HAP-1 (cell line): ENCODE measurements at places on chromosomes 5 and 9.

DNA sequence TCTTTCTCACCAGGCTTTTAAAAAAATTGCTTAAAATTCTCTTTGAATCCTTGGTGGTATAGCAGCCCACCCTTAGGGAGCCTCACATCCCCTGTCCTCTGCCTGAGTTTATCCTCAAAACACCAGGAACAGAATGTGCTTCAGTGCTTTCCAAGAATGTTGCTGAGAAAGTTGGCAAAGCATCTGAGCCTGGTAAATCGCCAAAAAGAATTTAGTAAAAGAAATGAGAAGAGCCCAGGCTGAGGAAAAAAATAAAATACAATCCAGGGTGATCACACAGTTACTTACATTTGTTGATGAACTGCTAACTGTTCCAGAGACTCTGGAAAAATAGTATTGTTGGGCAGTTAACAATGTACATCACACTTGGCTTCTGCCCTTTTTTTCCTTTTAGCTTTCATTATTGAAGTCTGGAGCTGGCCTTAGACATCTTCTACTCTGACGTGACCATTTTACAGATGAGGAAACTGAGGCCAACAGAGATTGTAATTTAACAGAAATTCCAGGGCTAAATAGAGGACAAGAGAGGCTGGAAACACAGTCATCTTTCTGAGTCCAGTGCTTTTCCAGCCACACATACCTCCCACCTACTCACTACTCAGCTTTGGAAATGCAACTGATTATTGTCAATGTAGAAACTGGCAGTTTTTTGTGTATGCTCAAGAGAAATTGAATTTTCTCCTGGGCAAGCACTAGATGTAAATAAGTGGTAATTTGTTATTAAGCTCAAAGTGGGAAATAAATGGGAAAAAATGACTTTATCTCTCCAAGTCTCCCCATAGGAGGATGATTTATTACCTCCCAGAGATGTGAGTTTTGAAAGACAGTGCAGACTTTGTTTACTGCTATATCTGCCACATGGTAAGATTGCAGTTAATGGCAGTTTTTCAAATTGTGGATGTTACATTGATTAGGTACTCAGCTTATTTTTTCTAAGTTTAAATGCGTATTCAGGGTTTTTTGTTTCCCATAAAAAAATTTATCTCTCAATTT, 86.7 kb upstream of the ALDH1A1 start:
- DNase-seq = no peak

DNA sequence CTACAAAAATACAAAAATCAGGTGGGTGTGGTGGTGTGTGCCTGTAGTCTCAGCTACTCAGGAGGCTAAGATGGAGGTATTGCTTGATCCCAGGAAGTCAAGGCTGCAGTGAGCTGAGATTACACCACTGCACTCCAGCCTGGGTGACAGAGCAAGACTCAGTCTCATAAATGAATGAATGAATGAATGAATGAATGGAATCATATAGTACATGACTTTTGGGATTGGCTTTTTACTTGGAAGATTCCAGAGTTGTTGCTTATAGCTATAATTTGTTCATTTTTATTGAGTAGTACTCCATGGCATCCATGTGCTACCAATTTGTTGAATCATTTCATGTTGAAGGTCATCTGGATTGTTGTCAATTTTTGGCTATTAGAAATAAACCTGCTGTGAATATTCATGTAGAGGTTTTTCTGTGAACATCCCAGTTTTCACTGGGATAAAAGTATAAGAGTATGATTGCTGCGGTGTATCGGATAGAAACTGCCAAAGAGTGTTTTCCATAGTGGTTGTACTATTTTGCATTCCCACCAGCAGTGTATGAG, 19.9 kb downstream of the ERBIN start:
- DNase-seq = no peak

DNA sequence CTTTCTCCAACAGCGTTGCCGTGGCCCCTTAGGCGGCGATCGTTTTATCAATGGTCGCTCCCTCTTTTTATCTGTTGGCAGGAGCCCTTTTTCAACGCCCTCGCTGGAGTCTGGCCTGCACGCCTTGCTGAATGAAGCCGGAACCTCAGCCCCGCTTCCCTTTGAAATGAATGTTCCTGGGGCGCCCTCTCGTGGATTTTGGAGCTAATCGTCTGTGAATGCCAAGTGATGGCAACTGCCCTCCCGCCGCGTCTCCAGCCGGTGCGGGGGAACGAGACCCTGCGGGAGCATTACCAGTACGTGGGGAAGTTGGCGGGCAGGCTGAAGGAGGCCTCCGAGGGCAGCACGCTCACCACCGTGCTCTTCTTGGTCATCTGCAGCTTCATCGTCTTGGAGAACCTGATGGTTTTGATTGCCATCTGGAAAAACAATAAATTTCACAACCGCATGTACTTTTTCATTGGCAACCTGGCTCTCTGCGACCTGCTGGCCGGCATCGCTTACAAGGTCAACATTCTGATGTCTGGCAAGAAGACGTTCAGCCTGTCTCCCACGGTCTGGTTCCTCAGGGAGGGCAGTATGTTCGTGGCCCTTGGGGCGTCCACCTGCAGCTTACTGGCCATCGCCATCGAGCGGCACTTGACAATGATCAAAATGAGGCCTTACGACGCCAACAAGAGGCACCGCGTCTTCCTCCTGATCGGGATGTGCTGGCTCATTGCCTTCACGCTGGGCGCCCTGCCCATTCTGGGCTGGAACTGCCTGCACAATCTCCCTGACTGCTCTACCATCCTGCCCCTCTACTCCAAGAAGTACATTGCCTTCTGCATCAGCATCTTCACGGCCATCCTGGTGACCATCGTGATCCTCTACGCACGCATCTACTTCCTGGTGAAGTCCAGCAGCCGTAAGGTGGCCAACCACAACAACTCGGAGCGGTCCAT, 10.0 kb downstream of the S1PR3 start:
- peak; percentile 68 for DNase-seq

DNA sequence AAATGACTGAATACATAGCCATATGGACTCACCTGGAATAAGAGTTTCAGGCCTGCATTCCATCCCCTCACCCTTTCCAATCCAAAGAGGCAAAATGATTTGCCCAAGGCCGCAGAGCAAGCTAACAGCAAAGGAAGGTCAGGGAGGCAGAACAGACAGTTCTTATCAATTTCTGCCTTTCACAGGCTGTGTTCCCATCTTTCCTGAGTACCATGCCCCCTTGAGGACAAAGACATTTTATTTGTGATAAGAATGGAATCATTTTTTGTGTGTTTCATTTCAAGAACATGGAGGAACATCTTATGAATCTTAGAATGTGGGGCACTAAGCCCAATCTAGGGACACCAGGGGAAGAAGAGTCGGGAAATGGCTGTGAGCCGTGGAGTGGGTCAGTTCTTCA, 13.9 kb downstream of the LHFPL2 start:
- DNase-seq = no peak

DNA sequence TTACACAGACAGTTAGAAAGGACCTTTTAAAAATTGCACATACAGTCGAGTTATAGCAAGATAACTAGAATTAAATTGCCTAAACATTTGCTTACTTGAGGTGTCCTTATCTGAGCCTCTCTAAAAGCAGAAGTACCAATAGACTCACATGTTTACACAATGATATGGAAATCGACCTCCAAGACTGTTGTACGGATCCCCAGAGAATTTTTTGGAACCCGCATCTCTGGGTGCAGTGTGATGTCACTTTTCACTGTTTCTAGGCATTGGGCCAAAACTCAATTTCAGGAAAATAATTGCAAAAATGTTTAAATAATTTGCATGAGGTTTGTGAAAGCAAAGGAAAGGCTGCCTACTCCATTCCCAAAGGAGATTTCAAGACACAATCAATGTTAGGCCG, 63.1 kb upstream of the ATG10 start:
- DNase-seq = no peak

DNA sequence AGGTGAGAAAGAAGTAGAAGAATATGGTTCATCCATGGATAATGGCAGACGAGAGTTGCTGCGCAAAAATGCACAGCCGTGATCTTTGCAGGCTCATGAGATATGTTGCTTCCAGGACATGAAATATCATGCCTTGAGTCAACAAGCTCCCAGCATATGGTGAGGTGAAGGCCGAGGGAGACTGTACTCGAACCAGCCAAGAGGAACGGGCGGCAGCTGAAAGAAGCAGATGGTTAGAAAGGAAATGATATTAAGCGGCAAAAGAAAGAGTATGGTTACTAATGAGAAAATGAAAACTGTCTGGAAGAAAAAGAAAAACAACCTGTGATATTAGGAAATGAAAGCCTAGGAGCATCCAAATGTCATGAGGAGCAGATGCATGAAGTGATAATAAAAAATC, 344.7 kb upstream of the DAP start:
- no peak for DNase-seq

GRCh38 chr9:136674786-136675349, 12.2 kb downstream of the EGFL7 start:
- DNase-seq = no peak

- no peak for DNase-seq
These were observed 611.2 kb upstream of the ZNF608 start for GRCh38 chr5:125357660-125358059.

DNA sequence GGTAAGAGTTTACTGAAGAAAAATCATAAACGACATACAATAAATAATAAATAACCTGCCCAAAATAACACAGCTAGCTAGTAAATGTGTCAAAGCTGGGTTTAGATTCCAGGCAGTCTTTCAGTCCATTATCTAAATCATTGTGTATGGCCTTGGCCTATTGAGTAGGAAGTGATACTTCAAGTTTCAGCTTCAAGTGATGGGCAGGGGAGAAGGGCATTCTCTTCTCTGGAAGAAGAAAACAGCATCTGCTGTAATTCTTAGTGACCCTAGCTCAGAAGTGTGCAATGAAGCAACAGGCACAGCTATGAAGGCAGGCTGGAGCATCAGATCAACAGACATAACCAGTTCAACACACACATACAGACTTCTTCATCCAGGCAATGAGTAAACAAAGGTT, 42.5 kb downstream of the FNIP1 start:
- no peak for DNase-seq

- DNase-seq = no peak
These were observed 16.3 kb downstream of the GALNT12 start for GRCh38 chr9:98823666-98824334.

DNA sequence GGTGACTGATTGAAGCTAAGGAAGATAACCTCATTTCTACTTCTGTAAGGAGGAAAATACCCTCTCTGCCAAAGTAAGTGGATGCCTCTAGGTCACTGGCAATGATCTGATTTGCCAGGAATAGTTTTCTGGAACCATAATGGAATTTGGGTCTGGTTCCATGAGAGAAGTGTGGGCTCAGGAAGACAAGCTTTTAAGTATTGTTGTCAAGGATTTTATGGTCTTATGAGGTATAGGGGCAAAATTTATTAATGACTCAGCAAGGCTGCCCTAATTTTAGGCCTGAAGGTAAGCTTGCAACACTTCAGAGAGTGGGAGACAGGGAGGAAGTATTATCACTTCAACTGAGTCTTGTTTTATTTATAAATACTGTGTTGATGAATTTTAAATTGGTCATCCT, 322.6 kb upstream of the ACTBL2 start:
- DNase-seq = no peak

DNA sequence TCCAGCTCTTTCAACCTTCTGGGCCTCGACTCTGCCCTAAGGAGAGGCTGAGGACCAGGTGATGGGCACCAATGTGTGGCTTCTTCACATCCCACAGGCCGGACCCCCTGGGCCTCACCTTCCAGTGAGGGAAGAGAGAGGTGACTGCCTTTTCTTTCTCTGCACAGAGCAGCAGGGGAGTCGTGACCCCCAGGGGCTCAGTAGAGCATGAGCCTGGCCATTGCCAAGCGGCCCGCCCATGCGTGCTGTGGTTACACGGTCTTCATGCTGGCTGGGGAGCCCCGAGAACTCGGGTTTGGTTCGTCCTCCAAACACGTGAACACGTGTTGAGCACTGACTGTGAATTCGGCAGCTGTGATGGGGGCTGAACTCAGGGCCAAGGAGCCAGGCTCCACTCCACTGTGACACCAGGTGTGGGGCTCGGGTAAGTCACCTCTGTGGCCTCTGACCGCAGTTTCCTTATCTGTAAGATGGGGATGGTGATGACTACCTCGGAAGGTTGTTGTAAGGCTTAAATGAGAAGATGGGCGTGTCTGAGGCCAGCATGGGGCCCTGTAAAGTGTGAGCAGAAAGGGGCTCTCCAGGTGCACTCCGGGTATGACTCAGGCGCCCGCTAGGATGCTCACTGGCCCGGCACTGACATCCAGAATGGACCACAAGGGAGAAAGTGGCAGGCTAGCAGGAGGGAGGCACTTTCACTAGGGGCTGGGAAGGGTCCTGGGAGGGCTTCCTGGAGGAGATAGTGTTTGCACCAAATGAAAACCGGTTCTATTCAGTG, 13.4 kb upstream of the GRHPR start:
- DNase-seq = no peak

DNA sequence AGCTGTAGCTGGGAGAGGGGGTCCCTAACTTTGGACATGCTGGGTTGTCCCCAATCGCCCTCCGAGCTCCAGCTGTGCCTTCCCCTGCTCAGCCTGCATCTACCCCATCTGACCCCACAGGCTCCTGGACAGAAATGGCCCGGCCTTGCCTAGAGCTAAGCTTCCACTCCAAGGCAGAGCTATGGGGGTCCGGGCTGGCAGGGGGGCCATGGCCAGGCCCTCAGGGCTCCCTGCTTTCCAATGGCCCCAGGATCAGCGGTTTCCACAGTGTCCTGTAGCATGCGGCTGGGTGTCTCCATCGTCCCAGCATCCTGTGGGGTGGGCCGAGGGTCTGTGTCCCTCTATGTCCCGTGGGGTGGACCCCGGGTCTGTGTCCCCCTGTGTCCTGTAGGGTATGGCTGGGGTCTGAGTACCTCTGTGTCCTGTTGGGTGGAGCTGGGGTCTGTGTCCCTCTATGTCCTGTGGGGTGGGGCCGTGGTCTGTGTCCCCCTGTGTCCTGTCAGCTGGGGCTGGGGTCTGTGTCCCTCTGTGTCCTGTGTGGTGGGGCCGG, 130.6 kb downstream of the RXRA start:
- no peak for DNase-seq

DNA sequence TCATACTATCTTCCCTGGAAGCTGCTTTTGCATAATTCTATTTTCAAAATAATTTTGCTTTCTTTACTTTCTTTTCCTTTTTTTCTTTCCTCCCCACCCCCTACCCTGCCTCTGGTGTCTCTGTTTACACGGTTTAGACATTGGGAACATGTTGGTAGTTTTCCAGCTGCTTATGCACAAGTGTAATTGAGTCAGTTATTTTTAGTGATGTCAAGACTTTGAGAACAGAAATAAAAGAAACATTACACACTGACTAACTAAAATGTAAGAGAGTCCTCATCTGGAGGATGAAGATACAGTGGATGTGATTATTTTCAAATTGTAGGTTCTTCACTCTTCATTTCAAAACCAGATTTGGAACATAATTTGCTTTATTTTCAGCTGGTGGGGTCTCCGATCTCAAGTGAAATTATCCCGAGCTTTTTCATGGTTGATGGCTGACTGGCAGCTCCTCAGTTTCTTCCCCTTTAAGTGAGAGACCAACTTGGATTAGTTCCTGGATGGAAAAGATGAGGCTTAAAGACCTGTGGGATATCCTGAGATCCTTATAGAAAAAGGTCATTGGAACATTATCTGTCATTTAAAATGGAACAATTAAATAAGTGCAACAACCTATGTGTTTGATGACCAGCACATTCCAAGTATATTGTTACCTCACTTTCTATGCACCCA, 154.4 kb upstream of the ZNF462 start:
- no peak for DNase-seq
